NCI-H524 treated with DMSO at 0.1 percent for 48 hours (cell line): ENCODE measurements at places on chromosomes 4 and X.
A peak's percentile ranks its signal among the peaks of the same experiment; 100 is the strongest.

DNA sequence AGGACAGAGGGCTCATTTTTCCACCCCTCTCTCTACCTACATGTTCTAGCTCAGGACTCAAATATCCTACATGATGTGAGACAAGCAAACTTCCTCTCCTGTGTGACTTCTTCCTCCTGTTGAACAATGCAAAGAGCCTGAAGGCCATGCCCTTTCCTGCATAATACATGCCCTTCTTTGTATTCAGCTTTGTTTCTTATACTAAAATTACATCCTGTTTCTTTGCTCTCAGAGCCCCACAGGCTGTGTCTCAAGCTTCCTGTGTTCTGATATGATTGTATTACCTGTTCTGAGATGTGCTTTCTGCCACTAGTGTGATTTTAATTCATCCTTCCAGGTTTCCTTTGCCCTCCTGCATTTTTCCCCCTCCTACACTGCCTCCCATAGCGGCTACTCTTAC, 166.4 kb upstream of the AFF2 start:
- DNase-seq = no peak

DNA sequence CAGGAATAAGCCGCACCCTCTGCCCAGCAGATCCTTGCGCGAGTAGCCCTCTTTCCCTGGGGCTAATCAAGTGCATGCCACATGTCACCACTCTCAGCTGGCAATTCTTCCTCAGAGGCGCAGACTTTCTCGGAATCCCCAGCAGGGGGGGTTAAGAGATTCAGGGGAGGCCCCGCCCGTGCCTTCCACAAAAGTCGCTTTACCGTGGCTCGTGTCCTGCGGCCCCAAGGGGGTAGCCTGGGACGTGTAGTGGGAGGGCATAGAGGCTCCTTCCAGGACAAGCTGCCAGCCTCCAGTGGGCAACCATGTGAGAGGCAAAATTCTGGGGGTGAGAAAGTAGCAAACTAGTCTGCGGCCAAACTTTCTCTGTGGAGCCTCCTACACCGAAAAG, 652 bp downstream of the SRPX start:
- DNase-seq = peak; percentile 65

GRCh38 chr4:131613824-131614216, 1535.3 kb upstream of the PCDH10 start:
- no peak for DNase-seq

DNA sequence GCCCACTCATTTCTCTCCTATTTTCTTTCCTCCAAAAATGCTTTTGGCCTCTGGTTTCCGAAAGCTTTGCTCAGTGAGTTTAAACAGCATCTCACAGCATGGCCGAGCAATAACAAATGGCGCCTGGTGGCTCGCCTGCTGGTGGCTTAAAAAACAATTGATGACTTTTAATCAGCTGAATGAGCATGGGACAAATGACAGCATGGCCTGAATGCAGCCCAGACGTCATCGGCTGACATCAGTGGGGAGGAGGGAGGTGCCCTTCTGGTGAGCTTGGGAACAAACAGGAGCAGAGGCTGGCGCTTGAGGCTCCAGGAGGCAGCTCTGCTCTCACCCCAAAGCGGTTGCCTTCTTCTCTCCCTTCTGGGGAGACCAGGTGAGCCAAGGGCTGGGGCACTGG, 286.4 kb downstream of the BCOR start:
- no peak for DNase-seq

DNA sequence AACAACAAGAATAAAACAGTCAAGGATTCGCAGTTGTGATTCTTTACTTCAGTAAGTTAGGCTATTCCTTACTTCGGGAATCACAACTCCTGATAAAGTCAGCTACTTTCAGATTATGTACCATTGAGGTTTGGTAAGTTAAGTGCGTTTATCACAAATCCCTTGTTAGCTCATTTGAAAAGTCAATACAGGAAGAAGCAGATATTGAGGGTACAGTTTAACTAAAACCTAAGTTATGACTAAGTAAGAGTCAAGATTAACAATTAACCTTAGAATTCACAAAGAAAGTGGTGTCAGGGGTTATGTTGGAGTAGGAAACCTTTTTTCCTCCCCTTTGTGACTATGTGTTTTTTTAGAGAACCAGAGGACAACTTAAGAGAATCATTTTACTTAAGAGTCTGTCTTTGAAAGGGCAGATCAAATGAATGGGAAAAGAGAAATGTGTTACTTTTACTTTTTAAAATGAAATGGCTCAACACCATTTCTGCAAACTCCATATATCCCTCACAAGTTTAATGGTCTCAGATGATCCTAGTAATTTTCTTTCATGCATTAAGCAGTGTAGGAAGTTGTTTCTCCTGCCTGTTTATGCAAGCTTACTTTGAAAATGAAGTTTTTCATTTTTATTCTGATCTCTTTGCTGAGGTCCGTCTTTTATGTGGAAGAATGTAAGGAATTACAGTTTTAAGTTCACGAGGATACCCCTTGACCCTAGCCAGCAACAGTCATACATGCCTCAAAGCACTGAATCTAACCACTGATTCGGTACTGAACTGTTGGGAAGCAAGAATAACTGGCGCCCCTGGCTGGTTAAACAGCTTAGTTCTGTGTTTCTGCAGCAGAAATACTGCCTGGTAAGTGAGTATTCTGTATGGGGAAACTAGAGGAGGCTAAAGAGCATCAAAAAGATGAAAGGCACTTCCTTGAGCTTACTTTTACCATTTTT, 211.7 kb downstream of the SLC4A4 start:
- DNase-seq = no peak

DNA sequence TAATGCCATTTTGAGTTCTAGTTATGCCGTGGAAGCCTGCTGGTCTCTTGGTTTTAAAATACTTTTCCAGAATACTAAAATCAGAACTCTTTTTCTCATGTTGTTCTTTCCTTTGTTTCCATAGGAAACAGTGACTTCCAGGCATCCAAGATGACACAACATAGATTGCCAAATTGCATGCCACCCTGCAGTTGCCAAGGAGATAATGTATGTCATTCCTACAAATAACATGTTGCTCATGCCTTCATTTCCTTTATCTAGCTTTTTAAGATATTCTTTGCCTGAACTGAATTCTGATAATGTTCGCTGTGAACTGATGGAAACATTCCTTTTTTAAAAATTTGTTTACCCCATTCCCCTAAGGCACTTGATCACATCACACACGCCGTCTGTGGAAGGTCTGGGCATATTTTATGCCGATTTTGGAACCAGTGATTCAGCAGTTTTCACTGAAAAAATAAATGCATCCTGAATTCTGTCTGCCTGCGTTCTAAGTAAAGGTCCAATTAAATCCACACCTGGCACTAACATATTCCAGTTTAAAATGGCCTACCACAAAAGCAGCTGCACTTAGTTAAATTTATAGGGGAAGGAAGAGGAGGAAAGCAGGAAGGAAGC, 38.0 kb upstream of the COX7B2 start:
- DNase-seq = no peak

DNA sequence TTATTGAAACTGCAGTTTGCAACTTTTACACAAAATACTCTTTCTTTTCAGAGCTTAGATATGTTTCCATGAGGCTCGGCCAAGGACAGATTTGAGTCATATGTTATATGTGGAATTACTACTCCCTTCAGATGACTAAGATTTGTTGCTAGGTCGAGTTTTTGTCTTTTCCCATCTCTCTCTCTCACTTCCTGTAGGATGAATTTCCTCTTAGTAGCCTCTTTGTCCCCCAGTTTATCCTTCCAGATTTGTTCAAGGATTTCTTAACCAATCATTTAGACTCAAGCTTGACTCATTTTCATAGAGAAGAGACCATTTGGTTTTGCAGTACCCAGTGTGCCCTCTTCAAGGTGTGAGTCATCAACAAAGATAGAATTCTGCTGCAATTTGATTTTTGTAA, 209.2 kb downstream of the GLUD2 start:
- no peak for DNase-seq

DNA sequence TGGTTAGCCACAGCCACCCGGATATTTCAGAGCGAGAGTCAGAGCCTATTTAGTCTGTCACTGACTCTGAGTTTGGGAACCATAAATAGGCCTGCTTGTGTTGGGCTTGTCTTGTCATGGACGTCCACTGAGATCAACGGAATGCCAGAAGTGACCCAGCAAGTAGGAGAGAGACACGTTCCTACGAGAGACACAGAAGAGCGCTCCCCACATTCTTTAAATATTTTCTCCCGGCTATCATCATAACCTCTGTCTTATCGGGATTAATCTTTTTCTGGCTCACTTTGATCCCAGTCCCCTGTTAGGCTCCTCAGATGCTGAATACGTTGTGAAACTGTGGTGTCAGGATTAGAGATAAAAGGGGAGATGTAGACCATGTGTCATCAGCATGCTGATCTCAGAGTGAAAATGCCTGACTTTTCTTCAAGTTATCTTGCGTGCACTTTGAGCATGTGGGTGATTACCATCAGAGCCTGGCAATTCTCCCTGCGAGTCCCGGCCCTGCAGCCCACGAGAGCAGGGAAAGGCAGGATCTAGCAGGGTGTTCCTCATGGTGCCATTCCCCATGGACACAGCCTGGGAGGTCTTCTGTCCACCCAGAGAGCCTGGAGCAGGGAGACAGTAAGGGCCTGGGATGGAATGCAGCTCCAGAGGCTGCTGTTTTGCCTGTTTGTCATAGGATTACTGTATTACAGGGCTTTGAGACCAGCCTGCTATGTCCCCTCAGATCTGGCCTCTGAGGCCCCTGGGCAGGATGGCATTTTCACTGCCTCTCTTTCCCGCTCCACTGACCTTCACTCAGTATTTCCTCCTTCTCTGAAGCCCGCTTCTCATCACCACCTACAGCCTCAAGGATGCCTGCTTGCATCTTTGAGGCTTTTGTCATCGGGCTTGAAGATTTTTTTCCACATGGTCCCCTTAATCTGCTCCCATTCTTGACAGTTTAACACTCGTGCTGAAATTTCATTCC, 2.8 kb upstream of the TENM3 start:
- no peak for DNase-seq

GRCh38 chrX:22268706-22269105, 4.0 kb upstream of the CBLL2 start:
- peak; percentile 65 for DNase-seq

- DNase-seq = no peak
Measured at GRCh38 chrX:118348186-118348810, 2.4 kb downstream of the WDR44 start.

- no peak for DNase-seq
Measured at GRCh38 chrX:47420962-47421361, 50.6 kb downstream of the ZNF157 start.

DNA sequence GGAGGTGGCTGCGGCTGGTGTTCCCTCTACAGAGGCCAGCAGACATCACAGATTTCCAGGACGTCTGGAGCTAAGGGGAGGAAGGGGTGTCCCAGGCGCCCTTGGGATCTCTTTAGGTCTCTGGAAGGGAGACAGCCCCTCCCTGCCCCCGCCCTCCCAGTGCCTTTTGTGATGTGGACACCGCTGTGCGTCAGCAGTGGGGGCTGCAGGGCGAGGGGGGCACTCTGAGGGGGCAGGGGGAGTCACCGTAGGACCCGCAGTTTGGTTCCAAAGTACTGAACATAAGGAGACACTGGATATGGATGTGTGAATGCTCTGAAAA, 25.6 kb upstream of the MXD4 start:
- DNase-seq = no peak

DNA sequence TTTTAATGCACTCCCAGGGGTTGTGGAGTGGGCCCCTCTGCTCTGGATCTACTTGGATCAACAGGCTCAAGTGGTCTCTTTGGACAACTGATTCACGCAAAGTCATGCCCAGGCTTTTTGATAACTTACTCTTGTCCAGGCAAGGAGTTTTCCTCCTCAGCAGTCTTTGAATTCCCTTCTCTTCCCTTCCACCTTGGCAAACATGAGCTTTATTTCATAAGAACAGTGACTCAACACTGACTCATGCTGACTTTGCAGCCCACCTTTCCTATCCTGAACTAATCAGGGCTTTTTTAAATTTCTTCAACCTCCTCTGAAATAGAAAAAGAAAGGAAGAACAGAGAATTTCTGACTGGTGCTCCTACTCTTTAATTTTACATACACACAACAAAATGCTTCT, 132.1 kb upstream of the LDB2 start:
- no peak for DNase-seq

GRCh38 chrX:119477812-119478232, 9.6 kb downstream of the SLC25A5 start:
- no peak for DNase-seq

DNA sequence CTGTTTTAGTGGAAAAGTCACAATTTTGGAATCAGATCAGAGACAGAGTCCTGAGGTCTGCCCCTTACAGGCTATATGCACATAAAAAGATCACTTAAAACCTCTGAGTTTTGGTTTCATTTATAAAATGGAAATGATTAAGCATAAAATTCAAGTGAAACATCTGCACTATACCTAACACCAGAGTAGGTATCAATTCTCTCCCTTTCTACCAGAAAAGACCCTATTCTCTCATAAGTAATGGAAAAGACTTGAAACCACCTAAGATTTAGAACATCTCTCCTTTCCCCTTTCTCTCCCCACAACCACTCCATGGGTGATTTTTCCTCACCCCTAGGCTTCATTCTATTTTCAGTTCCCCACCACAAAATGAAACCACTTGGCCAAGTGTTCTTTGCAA, 907 bp downstream of the LHFPL1 start:
- no peak for DNase-seq

- DNase-seq = no peak
Measured at GRCh38 chr4:145830699-145831098, 107.9 kb downstream of the ZNF827 start.

DNA sequence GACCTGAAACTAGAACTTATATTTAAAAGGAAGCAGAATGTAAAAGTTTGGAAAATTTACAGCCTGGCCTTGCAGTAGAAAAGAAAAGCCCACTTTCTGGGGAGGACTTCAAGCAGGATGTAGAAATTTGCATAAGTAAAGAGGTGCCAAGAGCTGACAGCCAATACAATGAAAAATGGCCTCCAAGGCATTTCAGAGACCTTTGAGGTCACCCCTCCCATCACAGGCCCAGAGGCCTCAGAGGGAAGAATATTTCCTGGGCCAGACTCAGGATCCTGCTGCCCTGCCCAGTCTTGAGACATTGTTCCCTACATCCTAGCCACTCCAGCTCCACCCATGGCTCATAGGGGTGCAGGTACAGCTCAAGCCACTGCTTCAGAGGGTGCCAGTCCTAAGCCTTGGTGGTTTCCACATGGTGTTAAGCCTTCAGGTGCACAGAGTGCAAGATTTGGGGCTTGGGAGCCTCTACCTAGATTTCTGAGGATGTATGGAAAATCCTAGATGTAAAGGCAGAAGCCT, 518.9 kb upstream of the INTU start:
- no peak for DNase-seq

- no peak for DNase-seq
Measured at GRCh38 chr4:11328401-11328800, 100.3 kb downstream of the HS3ST1 start.

GRCh38 chr4:184268584-184269160, 51.0 kb upstream of the ENPP6 start:
- DNase-seq = no peak
